ENCODE measurements at places on chromosomes 7 and 10.
A peak's percentile ranks its signal among the peaks of the same experiment; 100 is the strongest.

DNA sequence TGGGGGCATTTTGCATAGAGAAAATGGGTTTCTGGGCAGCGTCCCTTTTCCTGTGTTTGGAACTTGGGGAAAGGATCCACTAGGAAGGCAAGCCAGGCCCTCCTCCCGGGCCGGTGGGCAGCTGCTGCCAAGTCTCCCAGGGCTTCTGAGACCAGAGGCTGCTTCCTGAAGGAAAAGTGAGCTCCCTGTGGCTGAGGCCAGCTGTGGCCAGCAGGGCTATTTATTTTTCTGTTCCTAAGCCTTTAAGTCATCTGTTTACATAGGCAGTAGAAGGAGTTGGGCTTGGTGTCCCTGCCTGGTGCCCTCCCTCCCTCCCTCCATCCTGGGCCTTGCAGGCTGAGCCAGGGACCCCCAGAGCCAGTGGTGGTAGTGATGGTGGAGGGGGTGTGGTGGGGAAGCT, 70.5 kb upstream of the COL13A1 start:
- peak; percentile 75 for DNase-seq

DNA sequence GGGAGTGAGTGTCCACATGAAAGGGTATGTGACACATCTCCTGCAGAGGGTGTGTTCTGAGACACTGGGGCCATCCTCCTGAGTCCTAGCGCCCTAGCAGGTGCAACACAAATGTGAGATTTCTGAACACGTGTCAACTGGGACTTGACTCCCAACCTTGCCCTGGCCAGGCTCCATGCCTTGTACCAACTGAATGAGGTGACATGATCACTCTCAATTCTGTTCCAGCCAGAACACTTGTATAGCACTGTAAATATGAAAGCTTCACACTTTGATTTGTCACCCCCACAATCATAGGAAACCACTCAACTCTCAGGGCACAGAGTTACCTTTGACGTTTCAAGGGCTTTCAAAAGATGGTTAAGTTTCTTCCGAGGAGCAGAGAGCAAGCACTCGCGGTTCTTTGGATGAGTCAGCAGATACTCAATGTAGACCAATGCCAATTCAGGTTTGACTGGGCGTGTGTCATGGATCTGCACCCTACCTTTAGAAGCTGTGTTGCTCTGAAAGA, 48.6 kb downstream of the NCAPG2 start:
- DNase-seq, result no peak

GRCh38 chr10:98832196-98832595, 385.5 kb upstream of the HPS1 start:
- DNase-seq, result no peak

DNA sequence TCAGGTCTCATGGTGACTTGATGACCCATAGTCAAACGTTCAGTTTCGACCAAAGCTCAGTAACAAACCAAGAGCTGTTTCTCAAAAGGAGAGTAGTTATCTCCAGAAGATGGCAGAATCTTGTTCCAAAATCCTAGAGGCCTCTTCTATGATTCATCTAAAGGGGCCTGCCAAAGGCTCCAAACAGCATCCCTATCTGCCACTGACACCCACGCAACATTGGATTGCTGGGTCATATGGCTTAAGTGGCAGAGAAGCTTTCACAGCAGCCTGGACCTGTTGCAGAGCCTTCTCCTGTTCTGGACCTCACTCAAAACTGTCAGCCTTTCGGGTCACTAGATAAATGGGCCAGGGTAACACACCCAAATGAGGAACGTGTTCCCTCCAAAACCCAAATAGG, 54.0 kb upstream of the LRRC18 start:
- DNase-seq, result no peak

GRCh38 chr10:53064614-53065013, 292.0 kb upstream of the MBL2 start:
- no peak for DNase-seq
